Left ventricle myocardium inferior (tissue), 1 donor: ENCODE measurements at places on chromosomes 2 and 18.
A peak's percentile ranks its signal among the peaks of the same experiment; 100 is the strongest.

DNA sequence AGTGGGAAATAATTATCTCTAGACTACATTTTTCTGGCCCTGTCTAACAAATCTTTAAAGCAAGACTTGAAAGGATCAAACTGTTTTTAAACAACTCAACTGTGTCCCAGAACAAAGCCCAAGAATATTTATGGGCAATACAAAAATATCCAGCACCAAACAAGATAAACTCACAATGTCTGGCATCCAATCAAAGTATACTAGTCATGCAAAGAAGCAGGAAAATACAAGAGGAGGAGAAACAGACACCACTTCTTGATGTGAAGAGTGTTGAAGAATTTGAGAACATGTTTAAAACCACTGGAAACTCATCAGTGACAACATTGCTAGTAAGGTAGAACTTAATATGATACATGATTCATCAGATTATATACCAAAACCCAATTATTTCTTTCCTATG is 66.1 kb upstream of the CDC42EP3 start:
- DNase-seq: no peak

DNA sequence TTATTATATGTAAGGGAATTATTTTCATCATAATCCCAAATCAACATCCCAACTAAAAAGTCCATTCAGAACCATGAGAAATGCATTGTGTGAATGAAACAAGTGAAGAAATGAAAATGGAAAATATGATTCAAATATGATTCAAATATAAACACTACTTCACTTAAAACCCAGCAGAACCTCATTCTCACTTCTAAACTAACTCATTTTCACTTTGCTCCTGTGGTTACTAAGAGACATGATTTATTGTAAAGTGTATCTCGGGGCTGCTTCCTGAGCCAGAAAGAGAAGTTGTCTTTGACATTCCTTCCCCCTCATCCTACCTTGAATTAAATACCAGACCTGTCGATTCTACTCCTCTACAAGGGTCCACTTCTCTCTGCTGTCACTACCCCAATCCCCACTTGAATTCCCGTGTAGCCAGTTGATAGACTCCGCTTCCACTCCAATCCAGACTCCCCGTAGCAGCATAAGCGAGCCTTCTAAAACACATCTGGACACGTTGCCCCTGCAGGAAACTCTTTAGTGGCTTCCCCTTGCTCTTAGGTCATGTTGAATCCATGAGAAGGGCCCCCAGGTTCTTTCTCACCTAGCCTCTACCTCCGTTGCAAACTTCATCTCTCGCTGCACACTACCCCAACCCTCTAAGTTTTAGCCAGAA is 697.0 kb upstream of the ID2 start:
- DNase-seq: no peak

GRCh38 chr2:146321175-146321574 is 1523.7 kb upstream of the ACVR2A start:
- DNase-seq: no peak

DNA sequence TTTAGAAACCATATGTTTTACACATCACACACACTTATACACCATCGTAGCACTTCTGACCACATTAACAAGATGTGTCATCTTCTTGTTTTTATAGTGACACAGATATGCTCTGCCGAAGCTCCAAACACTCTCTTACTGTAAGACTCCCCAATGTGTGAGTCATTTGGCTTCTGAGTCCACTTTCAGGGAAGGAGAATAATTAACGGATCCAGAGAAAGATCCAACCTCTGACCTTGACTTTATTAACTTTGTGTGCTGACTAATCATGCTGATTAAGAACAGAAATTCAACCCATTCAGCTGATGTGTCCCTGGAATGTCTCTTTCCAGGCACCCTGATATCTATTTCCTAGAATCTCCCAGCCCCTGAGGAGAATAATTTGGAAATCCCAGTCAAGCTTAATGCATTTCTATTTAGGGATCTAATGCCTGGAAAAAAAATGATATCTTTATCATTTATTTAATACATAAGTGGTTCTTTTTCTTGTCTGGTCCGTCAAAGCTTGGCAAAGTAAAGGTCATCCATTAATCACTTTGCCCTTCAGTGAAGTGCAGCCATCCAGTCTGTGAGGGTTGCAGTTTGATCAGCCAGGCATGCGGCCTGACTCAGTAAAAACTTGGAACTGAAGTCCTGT is 615.8 kb upstream of the SYT4 start:
- DNase-seq: no peak

GRCh38 chr2:109582928-109583895 is 30.6 kb downstream of the SEPTIN10 start:
- no peak for DNase-seq

GRCh38 chr2:240395448-240395847 is 40.0 kb upstream of the GPC1 start:
- no peak for DNase-seq

DNA sequence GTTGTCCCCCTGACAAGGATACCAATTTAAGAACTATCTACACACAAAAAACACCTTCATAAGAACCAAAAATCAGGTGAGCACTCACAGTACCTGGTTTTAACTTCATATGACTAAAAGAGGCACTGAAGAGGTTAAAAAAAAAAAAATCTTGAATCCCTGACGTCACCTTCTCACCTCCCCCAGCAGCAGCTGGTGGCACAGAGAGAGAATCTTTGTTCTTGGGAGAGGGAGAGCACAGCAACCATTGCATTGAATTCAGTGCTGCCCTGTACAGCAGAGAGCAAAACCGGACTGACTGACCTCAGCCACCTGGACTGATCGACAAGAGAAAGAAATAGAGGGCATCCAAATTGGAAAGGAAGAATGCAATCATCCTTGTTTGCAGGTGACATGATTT is 566.0 kb downstream of the TMX3 start:
- DNase-seq: no peak

- DNase-seq: no peak
Measured at GRCh38 chr18:46627136-46627535, 29.9 kb downstream of the LOXHD1 start.

GRCh38 chr18:44586782-44587524 is 93.7 kb upstream of the SETBP1 start:
- no peak for DNase-seq

- no peak for DNase-seq
Measured at GRCh38 chr2:157058161-157058560, 199.3 kb upstream of the GALNT5 start.

- no peak for DNase-seq
Measured at GRCh38 chr2:60811491-60812375, 55.7 kb downstream of the PAPOLG start.

DNA sequence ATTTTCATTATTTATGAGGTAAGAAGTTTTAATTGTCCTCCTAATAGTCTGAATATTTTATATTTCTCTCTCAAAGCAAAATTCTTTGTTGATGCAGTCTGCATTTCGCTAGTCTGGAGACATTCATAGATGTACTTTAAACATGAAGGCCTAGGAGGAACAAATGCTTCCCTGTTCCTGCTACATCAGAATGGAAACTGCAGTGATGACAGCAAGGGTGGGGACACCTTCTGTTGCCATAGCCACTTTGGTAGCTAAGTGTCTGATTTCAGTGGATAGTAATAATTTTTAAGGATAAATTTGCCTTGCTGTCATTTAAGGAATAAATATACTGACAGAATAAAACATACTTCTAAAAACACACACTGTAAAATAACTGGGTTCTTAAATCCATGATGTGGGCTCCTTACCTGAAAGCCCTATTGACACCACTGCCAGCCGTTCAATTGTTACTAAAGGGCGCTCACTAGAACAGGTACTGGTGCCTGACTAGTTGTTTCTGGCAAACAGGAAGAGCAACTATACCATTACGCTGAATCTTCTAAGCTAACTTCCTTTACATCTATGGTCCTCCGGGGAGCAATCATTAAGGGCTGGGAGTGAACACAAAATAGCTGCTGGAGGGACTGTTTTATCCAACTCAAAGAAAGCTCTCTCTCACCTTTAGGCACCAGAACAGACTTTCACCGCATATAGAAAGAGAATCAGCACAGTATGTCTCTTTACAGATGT is 88.2 kb downstream of the TMEM131 start:
- DNase-seq: no peak

GRCh38 chr2:38697116-38697840 is 31.4 kb downstream of the GALM start:
- DNase-seq: no peak

- DNase-seq: no peak
Measured at GRCh38 chr2:101850991-101851390, 140.8 kb upstream of the IL1R2 start.

DNA sequence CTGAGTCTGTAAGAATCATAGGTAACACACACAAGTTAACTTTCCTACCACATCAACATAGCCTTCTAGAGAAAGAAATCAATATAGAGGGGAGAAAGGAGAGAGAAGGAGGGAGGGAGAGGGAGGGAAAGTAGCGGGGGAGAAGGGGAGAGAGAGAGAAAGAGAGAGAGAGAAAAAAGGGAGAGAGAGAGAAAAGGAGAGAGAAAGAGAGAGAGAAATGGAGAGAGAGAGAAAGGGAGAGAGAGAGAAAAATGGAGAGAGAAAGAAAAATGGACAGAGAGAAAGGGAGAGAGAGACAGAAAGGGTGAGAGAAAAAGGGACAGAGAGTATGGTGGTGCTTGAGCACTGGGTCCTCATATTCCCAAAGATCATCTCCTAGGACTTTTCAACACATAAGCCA is 591.7 kb downstream of the ZEB2 start:
- DNase-seq: no peak

GRCh38 chr2:129929321-129930290 is 49.9 kb upstream of the RAB6C start:
- DNase-seq: peak; percentile 71

- no peak for DNase-seq
Measured at GRCh38 chr2:44616667-44617155, 255.0 kb downstream of the CAMKMT start.

DNA sequence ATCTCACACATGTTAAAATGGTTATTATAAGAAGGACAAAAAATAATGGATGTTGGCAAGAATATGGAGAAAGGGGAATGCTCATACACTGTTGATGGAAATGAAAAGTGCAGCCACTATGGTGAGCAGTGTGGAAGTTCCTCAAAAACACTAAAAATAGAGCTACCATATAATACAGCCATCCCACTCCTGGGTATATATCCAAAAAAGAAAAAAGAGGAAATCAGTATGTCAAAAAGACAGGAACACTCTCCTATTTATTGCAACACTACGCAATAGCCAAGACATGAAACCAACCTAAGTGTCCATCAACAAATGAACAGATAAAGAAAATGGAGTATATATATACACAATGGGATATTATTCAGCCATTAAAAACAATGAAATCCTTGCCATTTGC is 642.6 kb downstream of the RNF144A start:
- DNase-seq: no peak

GRCh38 chr18:24035316-24035715 is 20.8 kb downstream of the TTC39C start:
- DNase-seq: no peak

GRCh38 chr2:150646746-150647145 is 159.3 kb upstream of the RND3 start:
- no peak for DNase-seq

- no peak for DNase-seq
Measured at GRCh38 chr2:158221063-158222020, 119.7 kb downstream of the UPP2 start.

DNA sequence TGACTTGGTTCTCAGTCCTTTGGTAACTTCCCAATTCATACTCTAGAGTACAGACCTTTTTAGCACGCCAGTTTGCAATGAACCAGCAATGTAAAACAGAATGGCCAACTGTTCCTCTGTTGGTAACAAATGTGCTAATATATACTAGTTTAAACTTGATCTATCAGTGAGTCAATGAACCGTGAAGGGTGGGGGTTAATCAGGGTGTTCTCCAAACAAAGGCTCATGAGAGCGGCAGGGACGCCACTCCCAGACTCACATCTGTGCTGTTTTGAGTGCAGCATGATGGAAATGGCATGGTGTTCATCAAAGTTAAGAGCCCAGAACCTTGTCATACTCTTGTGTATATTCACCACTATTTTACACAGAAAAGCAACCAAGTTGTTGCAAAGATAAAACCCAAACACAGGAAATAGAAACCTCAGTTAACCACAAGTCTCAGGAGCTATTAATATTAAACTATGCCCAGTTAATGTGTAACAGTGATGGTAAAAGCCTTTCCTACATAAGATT is 70.3 kb downstream of the CERKL start:
- no peak for DNase-seq
